ENCODE measurements at places on chromosomes 4 and X.

GRCh38 chrX:103932133-103932532, 30.3 kb upstream of the TMSB15B start:
- no peak for DNase-seq

GRCh38 chr4:2768124-2768523, 12.0 kb upstream of the TNIP2 start:
- DNase-seq = no peak

GRCh38 chr4:71932941-71933340, 98.9 kb upstream of the NPFFR2 start:
- no peak for DNase-seq

DNA sequence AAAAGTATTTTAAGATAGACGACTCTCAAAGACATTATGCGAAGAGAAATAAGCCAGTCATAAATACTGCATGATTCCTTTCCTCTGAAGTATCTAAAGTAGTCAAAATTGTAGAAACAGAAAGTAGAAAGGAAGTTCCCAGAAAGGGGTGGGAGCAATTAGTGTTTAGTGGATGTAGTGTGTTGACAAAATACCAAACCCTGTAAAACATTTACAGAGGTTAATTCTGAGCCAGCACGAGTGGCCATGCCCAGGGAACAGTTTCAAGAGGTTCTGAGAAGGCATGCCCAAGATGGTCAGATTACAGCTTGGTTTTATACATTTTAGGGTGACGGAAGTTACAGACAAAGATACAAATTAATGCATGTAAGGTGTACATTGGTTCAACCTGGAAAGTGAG, 34.4 kb upstream of the SLC25A4 start:
- DNase-seq = no peak

- no peak for DNase-seq
Measured at GRCh38 chr4:100429616-100430015, 88.2 kb downstream of the EMCN start.

Measured in inflammatory macrophage treated with lipopolysaccharide for 4 hours (primary cell).